NCI-H510A (cell line): ENCODE measurements at places on chromosomes 6 and 20.

- no peak for DNase-seq
These were observed 5.6 kb upstream of the MBOAT1 start for GRCh38 chr6:20217891-20218290.

- no peak for DNase-seq
These were observed 16.2 kb upstream of the PKHD1 start for GRCh38 chr6:52103623-52104022.

DNA sequence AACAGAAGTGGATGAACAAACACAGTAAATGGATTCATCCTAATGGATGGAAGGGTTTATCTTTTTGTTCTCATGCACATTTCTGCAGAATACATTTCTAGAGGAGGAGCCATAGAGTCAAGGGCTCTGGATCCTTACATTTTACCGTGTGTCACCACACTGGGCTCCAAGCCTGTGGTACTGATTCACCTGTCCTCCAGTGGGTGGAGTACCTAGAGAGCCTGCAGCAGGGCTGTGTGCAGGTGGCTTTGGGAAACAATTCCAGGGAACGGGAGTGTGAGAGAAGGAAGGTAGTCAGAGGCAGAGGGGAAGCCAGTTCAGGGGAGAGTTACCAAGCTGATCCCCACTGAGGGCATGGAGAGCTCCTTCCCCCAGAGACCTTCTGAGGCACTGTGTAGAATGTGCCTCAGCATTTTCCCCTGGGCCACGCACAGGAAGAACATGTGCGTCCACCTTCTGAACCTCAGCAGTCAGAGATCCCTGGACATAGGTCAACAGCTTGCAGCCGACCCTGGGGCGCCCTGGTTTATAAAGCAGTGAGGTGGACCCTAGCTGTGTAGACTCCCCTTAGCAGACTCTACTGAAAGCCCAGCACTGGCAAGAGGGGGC, 85.3 kb upstream of the SLC22A23 start:
- DNase-seq, result peak; percentile 72

DNA sequence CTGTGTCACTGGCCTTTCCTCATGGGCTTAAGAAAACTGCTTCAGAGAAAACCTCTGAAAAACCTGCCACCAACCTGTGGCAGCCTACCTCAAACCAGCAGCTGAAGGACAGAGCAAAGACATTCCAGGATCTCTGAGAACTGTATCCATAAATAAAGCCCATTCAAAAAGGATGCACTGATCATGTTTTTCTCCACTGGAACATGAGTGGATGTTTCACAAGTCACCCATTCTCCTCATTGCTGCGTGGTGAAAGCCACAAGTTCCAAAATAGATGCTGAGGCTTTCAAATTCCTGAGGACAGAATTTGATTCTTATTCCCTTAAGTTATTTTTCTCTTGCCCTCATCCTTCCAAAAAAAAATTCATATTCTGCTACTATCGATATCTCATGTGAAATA, 280.6 kb downstream of the KHDC1L start:
- no peak for DNase-seq

DNA sequence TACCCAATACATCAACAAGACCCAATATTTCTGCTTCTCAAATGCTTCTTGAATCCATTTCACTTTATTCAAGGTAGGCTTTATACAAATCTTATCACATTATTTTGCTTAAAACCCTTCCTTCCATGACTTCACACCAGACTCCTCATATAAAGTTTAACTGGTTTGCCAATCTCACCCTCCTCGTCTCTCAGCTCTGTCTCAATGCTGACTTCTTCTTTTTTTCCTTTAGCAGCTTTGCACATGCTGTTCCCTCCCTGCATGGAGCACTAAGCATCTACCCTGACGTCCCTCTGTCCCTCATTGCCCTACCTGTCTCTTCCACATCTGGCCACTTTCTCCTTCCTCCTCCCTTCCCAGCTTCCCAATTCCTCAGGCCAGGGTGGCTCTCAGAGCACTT, 31.4 kb downstream of the KCNK17 start:
- DNase-seq, result no peak

DNA sequence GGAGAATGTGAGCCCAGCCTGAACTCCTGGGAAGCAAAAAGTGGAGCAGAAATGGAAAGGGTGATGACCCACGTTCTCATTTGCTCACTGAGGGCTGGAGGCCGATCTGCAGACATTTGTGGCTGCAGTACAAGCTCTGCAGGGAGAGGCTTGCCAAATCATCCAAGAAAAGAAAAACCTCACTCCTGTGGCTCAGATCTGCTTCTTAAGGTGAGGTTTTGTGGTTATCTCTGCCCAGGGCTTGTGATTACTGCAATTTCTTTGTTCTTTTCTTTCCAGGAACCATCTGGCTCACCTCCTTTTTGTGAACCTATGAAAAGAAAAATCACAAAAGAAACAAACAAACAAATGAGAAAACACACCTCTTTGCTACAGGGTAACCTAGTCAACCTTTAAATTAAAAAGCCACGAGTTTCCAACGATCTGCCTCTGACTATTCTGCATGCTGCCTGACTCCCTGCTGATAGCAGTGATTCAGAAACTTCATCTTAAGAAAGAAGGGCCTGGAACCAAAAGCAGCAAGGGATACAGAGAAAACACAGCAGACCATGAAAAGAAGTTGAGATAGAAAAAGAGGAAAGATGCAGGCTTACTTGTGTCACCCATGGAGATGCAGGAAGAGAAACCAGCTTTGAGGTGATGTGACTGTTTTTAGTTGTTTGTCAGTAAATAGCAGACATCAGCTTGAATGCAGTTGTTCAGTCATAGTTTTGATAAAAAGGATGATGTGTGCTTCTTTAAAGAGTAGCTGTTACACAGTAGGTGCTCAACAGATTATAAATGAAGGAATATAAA, 165.1 kb downstream of the LMBRD1 start:
- DNase-seq, result no peak

GRCh38 chr6:145783796-145784195, 30.8 kb downstream of the FBXO30 start:
- no peak for DNase-seq

DNA sequence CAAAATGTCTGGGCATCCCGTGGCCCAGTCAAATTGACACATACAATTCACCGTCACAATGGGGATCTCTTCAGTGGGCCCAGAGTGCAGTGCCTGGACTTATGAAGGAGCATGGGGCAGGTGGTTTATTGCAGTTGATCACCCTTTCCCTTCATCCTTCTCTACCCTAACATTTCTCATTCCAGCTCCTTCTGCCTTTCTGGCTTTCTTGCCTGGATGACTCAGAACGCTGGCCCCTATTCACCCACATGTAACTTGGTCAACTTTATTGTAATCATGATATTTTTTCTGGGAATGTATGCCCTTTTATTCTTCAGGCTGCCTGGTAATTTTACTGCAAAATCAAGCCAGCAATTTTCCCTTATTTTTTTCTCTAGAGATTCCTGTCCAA, 179.9 kb upstream of the DTNBP1 start:
- no peak for DNase-seq

DNA sequence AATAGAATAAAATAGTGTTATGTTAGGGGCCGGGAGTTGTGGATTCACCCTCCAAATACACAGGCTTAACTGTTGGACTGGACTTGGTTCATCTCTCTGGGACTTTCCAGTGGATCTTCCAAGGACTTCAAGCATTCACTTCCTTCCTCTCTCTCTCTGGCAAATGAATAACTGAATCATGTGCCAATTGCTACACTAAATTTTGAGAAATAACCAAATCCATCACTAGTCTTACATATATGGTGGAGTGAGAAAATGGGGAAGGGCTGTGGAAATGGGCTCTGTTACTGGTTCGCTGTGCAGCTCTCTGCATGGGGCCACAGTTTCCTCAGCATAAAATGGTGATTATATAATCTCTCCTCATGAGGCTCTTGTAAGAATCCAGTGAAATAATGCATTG, 6.8 kb upstream of the KIAA1755 start:
- DNase-seq, result no peak

DNA sequence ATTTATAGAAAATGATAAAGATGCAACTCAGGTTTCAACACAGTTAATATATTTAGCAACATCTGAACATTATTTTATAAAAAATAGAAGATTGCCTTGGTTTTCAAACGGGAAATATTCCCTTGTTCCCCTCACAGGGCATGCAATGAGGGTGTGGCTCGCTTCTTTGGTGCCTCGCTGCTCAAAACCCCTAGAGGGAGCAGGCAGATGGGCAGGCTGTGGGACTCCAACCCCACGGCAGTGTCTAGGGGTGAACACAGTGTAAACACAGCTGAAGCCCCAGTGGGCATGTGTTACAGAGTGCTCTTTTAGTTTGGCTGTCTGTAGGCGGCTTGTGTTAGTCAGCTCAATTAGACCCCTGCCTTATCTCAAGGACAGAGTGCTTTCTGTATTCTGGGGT, 560.8 kb upstream of the IMPG1 start:
- peak; percentile 1 for DNase-seq

- DNase-seq, result no peak
These were observed 19.8 kb downstream of the GLP1R start for GRCh38 chr6:39068391-39068790.

GRCh38 chr20:53786445-53787267, 193.0 kb upstream of the ZNF217 start:
- no peak for DNase-seq

GRCh38 chr6:113291751-113292445, 565.2 kb upstream of the MARCKS start:
- no peak for DNase-seq

DNA sequence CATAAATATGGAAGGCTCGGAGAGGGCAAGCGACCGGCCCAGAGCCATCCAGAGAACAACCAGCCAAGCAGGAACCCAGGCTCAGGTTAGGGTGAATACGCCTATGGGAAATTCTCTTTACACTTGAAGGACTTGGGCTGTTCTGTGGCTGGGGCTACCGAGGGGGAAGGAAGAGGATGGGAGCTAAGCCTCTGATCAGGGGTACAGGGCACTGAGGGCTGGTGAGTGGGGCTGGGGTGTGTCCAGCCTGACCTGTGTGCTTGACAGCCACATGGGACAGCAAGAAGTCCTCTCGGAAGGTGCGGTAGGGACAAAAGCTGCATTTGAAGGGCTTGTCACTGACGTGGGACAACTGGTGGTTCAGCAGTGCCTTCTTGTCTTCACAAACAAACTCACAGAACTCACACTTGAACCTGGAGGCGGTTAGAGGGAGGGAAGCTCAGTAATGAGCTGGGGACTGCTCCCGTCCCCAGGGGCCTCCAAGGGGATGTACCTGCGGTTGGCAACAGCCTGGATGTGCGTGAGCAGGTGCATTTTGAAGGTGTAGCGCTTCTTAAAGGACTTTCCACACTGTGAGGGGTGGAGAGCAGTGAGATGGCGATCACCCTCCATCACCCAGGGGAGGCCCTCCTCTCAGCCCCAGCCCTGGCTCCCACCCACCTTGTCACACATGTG, 11.9 kb downstream of the ZNF335 start:
- no peak for DNase-seq

DNA sequence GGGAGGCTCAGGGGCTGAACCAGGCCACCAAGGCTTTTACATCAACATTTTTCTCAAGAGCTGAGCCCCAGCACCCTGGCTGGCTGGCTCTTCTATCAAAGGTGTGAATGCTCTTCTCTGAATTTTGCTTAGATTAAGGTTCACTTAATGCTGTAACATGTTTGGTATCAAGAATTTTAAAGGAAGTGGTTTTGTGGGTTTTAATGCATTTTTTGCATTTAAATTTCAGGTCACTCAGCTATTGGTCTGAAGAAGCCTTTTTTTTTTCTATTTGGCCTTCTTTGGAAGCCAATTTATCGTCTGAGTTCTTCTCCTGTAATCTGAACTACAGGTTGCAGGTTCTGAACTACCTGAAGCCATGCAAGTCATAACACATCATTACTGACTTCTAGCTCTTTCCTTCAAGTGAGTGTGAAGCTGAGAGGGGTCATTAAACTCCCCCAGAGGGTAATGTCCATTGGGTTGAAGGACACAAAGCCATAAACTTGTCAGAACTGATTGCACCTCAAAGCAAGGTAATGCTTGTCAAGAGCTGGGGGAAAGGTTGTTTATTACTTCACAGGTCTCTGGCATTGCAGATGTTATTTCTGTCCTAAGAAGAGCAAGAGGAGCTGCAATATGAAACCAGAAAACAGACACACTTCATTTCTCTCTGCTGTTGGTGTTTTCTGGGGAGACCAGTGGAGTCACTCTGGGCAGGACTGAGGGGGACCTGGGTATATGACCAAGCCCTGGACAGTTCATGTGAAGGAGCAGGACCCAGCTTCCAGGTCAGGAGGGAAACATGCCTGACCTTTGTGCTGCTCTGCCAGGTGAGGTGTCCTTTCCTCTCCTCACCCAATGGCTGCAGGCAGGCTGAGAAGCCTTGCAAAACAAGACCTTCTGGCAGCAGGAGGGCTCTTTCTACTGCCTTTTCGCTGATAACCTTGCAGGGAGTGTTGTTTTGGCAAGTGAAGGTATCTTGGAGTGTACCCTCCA, 26.1 kb upstream of the NEDD9 start:
- no peak for DNase-seq

DNA sequence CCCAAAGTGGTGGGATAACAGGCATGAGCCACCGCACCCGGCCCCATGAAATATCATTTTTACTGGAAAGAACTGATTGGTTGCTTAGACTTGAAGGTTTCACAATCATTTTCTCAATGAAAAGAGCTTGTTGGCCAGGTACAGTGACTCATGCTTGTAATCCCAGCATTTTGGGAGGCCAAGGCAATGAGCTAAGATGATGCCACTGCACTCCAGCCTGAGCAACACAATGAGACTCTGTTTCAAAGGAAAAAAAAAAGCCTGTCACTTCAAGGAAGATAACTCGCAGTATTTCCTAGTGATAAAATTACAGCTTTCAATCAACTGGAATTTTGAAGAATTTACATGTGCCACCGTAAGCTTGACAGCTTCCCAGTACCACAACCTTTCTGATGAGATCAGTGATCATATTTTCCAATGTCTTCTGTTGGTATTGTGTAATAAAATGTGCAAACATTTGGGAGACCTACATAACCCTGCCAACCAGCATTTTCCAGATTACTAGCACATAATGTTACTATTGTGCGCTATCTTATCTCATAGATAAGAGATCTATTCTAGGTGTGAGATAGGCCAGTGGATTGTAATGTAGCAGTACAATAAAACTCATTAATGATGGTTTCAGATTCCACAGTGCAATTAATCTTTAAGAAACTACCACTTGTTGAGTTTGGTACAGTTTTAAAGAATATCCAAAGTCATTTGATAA, 7.2 kb downstream of the PNLDC1 start:
- DNase-seq, result no peak

DNA sequence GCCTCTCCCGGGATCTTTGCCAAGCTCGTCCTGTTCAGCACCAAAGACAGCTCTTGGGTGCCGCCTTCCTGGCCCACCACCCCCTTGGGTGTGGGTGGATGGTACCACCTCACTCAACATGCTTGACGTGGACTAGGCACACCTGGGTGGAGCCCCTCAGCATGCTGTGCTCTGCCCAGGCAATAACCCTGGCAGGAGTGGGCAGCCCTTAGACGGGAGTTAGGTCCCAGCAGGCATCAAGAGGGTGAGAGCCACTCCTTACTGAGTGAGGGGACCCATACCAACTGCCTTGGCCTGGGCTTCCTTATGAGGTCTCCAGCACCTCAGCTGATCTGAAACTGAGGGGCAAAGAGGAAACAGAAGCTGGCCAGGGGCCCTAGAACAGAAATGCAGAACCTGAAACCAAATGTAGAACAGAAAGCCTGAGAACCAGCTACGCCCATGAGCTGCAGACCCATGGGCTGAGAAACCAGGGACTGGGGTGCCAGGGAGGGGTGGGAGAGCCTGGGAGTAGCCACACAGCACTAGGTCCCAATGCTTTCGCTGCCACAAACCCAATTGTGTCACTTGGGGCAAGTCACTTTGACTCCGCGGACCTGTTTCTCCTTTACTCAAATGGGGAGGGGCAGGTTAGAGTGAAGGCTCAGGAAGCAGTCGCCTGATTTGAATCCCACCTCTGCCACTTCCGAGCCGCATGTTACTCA, 2.0 kb downstream of the FGD2 start:
- no peak for DNase-seq

GRCh38 chr6:150756173-150756572, 109.3 kb upstream of the MTHFD1L start:
- DNase-seq, result no peak
